ENCODE measurements at places on chromosomes 11 and 22. TPM values are rescaled to one million over a fixed set of nuclear protein-coding genes. Genes with fewer than 3 reads are reported as not detected.

IGLL1 gene
- not detected for total RNA-seq

TMEM41B gene
- 67.2 TPM for total RNA-seq

C11orf97 gene
- not detected for total RNA-seq

- DNase-seq, result no peak
Observed at GRCh38 chr11:1481861-1482441, 4.6 kb downstream of the MOB2 start.

DNA sequence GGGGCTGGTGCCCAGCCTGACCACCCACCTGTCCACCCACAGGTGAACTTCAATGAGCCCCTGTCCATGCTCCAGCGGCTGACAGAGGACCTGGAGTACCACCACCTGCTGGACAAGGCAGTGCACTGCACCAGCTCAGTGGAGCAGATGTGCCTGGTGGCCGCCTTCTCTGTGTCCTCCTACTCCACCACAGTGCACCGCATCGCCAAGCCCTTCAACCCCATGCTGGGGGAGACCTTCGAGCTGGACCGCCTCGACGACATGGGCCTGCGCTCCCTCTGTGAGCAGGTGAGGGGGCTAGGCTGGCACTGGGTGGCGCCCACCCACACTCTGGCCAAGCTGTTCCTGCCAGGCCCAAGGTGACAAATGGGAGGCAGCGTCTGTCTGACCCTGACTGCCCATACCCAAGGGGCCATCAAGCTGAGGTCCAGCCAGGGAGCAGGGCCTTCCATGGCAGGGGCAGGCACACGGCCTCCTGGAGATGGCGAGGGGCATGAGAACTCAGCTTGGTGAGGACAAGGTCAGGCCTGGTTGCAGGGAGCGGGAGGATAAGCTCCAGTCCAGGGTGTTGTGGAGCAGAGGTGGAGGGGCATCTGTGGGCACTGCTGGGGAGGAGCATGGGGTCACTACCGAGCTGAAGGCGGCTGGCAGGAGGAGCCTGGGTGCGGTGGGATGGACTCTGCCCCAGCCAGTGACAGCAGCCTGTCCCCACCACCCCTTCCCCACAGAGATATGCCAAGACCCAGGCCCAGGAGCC, 77.7 kb downstream of the MORC2 start:
- peak; percentile 10 for DNase-seq

DNA sequence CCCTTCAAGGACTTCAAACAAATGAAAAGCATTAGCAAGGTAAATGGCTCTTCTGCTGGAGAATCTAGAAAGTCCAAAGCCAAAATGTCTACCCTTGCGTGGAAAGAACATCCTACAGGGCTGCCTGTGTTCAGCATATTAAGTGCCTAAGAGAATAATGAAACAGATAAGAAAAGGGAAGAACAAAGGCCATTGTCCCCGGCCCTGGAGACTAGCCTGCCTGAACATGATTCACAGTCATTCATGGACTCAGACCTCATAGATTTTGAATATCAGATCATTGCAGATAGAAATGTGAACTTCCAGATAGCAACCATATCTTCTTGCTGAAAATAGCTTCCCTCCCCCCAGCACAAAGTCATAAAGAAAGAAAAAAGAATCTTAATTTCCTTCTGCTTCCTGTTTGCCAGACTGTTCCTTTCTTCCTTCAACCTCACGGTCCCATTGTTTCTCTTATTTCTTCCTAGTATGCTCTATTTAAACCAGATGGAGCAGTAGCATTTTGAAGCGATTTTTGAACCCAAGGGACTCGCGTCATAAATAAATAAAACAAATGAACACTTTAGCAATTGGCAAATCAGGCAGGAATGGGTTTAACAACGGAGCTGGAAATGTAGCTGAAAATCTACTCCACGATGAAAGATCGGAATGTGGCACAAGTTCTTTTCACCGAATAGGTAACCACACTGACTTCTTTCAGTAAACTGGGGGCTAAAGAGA, 408.2 kb upstream of the CCDC90B start:
- DNase-seq, result no peak

DNA sequence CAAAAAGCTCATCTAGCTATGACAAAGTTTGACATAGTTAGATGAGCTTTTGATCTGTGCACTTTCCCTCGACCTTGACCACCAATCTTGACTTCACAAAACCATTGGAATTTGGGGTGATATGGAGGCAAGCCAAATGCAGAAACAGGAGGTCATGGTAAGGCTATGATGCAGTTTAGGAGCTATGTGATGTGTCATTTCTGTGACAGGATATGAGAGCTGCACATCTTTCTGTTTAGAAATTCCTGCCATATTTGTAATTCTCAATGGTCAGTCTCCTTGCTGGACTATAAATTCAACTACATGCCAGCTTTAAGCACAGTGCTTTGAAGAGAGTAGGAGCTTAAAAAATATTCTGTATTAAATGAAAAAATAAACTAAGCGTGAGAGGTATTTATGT, 12.9 kb downstream of the OR51B6 start:
- DNase-seq, result no peak

DNA sequence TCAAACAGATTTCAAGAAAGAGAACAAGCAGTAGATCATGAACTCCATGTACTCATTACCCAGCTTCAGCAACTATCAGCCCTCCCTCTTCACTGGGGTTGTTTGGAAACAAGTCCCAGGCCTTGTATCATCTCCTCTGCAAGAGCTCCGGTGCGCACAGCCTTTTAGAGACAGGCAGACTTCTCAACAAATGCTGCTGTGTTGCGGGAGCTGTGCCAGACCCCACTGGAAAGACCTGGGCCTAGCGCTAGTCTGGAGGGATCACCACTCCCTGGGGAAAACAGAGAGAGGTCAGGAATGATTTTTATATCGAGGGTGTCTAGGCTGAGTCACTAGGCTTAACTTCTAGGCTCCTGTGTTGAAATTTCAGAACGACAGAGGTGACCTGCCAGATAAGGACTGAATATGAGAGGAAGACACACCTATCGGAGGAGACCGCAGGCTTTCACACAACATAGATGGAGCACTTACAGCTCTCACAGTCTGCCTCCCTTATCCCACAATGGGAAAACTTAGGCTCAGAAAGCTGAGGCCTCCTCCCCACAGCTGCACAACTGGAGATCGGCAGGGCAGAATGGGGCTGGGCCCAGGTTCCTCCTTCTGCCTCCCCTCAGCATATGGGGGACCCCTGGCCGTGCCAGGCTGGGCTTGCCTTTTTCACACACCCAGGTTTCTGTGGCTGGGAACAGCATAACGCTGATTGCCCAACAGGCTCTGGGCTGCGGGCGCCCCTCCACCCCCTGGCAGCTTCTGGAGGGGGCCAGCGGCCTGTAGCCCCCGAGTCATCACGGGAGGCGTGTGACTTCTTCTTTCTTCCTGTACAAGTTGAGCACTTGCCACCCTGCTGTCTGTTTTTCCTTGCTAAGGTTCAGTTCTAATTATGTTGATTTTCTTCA, 86.0 kb downstream of the PKNOX2 start:
- DNase-seq, result no peak

- no peak for DNase-seq
Observed at GRCh38 chr11:122633219-122633829, 22.2 kb upstream of the UBASH3B start.
